Aorta (tissue), 5 donors: ENCODE measurements at places on chromosomes 11 and 22.
A peak's percentile ranks its signal among the peaks of the same experiment; 100 is the strongest.

- DNase-seq, result no peak
These were observed 23.8 kb downstream of the CD44 start for GRCh38 chr11:35162745-35163144.

DNA sequence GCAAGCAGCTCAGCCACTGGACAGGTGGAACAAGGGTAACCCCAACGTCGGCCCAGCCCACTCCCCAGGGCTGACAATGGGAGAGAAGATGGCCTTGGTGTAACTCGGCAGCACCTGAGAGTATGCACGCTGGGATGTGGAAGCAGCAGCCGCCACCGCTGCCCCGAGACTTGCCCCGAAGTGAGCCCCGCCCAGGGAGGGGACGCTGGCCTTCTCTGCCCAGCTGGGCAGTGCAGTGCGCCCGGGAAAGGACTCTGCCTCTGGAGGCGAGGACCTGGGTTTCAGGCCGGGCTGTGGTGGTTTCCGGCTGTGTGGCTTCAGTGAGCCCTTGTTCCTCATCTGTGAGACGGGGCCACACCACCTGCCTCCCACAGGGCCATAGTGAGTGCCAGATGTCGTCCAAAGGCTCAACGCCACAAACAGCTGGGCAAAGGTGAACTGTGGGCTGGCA is 8.6 kb upstream of the POLDIP3 start:
- no peak for DNase-seq

GRCh38 chr11:67469508-67469811 is 409 bp upstream of the TMEM134 start:
- DNase-seq, result no peak

- DNase-seq, result peak; percentile 90
These were observed 18.8 kb upstream of the TSPAN18 start for GRCh38 chr11:44708009-44708408.

GRCh38 chr11:57485217-57485990 is 25.1 kb downstream of the RTN4RL2 start:
- DNase-seq, result no peak

DNA sequence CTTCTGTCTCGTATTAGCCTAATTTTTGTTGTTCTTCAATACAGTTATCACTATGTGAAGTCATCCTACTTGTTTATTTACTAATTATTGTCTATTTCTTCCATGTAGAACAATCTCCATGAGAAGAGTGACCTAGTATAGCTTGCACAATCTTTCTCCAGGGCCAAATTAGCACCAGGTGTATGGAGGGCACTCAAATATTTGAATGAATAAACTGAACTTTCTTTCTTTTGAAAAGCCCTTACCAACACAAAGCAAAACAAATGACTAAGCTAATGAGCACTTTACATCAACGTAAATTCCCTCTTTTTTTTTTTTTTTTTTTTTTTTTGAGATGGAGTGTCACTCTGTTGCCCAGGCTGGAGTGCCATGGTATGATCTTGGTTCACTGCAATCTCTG is 34.2 kb downstream of the ABTB2 start:
- no peak for DNase-seq

- no peak for DNase-seq
These were observed 8.2 kb upstream of the KCTD17 start for GRCh38 chr22:37043209-37043827.

GRCh38 chr11:45180848-45181192 is 34.4 kb downstream of the PRDM11 start:
- DNase-seq, result peak; percentile 92

DNA sequence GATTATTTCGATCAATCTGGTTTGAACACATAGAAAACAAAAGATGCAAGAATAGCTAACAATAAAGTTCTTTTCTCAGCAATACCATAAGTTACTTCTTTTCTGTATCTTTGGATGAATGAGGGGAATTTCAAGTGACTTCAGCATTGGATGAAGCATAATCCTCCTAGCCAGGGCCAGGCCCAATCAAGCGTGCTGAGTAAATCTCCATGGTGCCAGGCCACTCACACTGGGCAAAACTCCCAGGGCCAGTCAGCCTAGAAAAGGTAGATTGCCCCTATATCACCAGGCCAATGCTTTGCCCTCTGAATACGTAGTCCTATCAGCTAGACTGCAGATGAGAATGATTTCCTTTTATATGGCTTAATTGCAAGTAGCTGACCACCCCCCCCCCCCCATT is 6.0 kb downstream of the CNTF start:
- DNase-seq, result no peak

DNA sequence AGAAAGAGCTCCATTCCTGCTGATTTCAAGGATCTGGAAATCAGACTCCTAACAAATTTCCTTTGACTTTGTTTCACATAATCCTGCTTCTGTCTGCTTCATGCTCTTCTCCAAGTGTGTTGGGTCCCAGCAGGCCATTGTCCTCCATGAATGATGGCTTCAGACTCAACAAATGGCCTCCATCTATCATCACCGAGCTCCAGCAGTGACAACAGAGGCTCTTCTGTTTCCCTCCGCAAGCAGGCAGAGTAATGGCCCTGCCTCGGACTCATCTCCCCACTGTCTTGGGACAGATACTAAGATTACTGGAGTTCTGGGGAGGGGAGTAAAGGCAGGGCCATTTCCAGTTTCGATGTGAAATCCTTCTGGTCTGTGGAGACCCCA is 127.3 kb downstream of the TENM4 start:
- no peak for DNase-seq

GRCh38 chr11:83335446-83336070 is 49.4 kb upstream of the CCDC90B start:
- no peak for DNase-seq
